CD4-positive, alpha-beta memory T cell (primary cell): ENCODE measurements at places on chromosomes 6 and 20. TPM values are rescaled to one million over a fixed set of nuclear protein-coding genes. Genes with fewer than 3 reads are reported as not detected.

DNA sequence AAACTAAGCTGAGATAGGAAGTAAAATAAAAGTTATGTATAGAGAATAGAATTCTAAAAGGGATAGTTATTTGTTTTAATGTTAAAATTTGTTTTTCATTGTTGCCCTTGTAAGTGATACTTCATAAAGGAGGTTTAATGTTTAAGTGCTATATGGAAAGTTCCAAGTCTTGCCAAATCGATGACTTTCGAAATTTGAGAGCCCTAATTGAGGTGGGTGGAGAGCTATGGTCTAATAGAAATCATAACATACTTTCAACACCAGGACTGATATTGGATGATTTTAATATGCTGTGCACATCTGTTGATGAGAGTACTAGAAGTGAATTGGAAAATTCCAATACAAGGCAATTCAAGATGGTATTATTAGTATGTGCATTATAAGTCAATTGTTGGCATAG is 64.6 kb downstream of the RNF144B start:
- no peak overlapping the region for H3K27ac ChIP-seq
- H3K36me3 ChIP-seq = no peaks in the 10 kb centered on the region
- no peaks in the 10 kb centered on the region for H3K4me1 ChIP-seq
- H3K4me3 ChIP-seq = no peak overlapping the region
- H3K27me3 ChIP-seq = no peaks in the 10 kb centered on the region

DNA sequence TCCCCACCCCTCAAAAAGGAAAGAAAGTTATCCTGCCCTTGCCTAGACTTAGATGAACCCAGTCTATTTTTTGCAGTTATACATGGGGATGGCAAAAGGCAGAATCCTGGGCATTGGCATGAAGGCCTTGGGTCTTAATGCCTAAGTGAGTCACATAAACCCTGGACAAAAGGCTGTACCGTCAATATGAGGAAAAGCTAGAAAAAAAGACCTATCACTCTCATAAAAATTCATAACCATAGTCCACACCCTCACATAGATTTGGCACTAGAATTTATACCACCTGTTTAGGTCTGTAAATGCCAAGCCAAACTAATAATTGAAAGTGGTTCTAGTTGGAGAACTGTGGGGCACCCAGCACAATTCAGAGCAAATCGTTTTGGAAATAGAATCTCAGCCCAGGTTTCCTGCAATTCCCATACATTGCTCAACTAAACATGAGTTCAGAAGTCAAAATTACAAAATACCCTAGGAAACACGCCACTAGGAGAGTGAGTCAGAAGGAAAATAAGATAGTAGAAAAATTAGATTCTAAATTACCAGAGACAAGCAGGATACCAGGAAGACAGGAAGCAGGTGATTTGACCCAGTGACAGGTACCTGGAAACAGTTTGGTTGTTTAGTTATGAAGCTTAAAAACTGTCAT is 70.4 kb upstream of the FUCA2 start:
- no peaks in the 10 kb centered on the region for H3K27me3 ChIP-seq
- H3K36me3 ChIP-seq = no peaks in the 10 kb centered on the region
- no peak for DNase-seq
- H3K4me3 ChIP-seq = no peak overlapping the region
- H3K4me1 ChIP-seq = no peaks in the 10 kb centered on the region

- no peaks in the 10 kb centered on the region for H3K27me3 ChIP-seq
- H3K4me1 ChIP-seq = no peaks in the 10 kb centered on the region
- no peak overlapping the region for H3K4me3 ChIP-seq
- no peaks in the 10 kb centered on the region for H3K36me3 ChIP-seq
- no peak for DNase-seq
These were observed 133.1 kb upstream of the PRDM1 start for GRCh38 chr6:105952772-105953690.

C6orf58 gene
- total RNA-seq = not detected

TRERF1 gene
- total RNA-seq = 28.3 TPM

REM1 gene
- total RNA-seq = not detected

DNA sequence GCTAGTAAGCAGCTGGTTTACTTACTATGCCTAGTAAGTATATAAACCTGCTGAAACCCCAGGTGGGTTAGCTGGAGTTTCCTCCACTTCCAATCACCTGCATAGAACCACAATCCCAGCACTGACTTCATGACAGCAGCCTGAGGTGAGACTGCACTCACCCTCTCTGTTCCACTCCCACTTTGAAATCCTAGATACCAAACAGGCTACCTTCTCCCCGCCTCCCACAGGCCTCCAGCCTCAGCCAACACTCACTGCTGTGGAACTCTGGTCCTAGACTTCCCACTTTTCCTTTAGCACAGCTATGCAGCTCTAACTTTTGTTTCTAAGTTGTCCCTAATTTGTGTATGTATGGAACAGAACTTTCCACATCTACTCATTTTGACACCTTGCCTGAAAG is 149.7 kb upstream of the ARID1B start:
- H3K27me3 ChIP-seq = no peaks in the 10 kb centered on the region
- H3K36me3 ChIP-seq = no peaks in the 10 kb centered on the region
- DNase-seq = no peak
- H3K27ac ChIP-seq = no peak overlapping the region
- no peak overlapping the region for H3K4me3 ChIP-seq

- no peaks in the 10 kb centered on the region for H3K36me3 ChIP-seq
- H3K4me3 ChIP-seq = peak overlapping the region; percentile 63
- peak; percentile 75 for DNase-seq
- H3K4me1 ChIP-seq = peaks cover 12% of the 10 kb centered on the region
- no peaks in the 10 kb centered on the region for H3K27me3 ChIP-seq
These were observed 567 bp upstream of the SLC18B1 start for GRCh38 chr6:132798869-132799538.

- H3K4me1 ChIP-seq = no peaks in the 10 kb centered on the region
- H3K27ac ChIP-seq = no peak overlapping the region
- no peaks in the 10 kb centered on the region for H3K36me3 ChIP-seq
- no peaks in the 10 kb centered on the region for H3K27me3 ChIP-seq
- H3K4me3 ChIP-seq = no peak overlapping the region
These were observed 156.5 kb downstream of the SMOC2 start for GRCh38 chr6:168597471-168597875.

DNA sequence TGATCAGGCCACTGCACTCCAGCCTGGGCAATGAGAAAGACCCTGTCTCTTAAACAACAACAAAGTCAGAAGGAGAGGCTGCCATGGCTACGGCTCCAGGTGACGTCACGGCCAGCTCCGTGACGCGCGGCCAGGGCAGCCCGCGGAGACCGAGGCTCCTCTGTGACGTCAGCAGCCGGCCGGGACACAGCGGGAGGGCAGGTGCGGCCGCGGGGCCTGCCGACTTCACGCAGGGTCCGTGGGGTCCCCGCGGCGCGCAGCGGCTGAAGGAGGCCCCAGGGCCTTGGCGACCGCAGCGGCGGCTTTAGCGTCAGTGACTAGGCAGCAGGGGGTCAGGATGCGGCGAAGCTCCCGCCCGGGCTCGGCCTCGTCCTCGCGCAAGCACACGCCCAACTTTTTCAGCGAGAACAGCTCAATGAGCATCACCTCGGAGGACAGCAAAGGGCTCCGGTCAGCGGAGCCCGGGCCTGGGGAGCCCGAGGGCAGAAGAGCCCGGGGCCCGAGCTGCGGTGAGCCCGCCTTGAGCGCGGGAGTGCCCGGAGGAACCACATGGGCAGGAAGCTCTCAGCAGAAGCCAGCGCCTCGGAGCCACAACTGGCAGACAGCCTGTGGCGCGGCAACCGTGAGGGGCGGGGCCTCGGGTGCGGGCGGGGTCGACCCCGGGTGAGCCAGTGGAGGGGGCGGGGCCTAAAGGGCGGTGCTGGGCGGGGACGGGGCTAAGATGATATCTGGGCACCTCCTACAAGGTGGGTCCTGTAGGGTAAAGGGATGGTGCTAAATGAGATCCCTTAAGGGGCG is at the start of gene SPAG4:
TSS of gene SPAG4 (plus strand) at position 163 of the 798 bp plus-strand sequence. CDS start at position 338, 175 bp downstream.
- peak within 1 kb of the TSS; percentile 36 for H3K4me3 ChIP-seq
- H3K27me3 ChIP-seq = no peaks in the 10 kb centered on the region
- peak; percentile 88 for DNase-seq

BFSP1 gene
- 0.87 TPM for total RNA-seq

LTV1 gene
- 20.8 TPM for total RNA-seq

- H3K36me3 ChIP-seq = no peaks in the 10 kb centered on the region
- no peaks in the 10 kb centered on the region for H3K27me3 ChIP-seq
- no peaks in the 10 kb centered on the region for H3K4me1 ChIP-seq
- no peak for DNase-seq
These were observed 76.8 kb downstream of the TTLL2 start for GRCh38 chr6:167401525-167402194.

DNA sequence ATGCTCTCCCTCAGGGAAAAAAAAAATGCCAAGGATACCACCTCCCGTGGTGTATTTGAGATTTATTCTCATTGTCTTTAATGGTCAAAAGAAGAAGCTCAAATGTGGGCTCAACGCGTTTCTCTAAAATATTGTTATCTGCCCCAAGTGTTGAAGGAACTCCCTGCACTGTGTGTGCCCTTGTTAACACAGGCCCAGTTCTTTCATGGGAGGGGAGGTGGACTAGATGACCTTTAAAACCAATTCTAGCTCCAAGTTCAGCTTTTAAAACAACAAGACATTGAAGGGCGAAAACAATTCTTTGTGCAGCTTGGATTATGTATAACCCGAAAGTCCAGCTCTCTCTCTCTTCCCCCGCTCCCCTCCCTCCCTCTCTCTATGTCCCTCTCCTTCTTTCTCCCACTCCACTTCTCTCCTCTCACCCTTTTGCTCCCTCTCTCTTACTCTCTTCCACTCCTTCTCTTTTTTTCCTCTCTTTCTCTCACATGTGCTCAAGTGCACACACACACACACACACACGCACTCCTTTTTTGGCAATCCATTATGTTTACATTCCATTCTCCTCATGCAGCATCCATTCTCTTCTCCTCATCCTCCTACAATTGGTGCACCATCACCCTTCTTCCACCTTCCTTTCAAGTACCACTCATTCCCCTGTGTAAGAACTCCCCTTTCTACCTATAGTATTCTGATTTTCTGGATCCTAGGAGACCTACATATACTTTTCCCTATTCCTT is 8.5 kb downstream of the HLA-DMB start:
- H3K36me3 ChIP-seq = no peaks in the 10 kb centered on the region
- peaks cover 5% of the 10 kb centered on the region for H3K4me1 ChIP-seq
- no peak overlapping the region for H3K27ac ChIP-seq
- DNase-seq = no peak
- H3K4me3 ChIP-seq = no peak overlapping the region

OPRL1 gene
- 1.1 TPM for total RNA-seq

DNA sequence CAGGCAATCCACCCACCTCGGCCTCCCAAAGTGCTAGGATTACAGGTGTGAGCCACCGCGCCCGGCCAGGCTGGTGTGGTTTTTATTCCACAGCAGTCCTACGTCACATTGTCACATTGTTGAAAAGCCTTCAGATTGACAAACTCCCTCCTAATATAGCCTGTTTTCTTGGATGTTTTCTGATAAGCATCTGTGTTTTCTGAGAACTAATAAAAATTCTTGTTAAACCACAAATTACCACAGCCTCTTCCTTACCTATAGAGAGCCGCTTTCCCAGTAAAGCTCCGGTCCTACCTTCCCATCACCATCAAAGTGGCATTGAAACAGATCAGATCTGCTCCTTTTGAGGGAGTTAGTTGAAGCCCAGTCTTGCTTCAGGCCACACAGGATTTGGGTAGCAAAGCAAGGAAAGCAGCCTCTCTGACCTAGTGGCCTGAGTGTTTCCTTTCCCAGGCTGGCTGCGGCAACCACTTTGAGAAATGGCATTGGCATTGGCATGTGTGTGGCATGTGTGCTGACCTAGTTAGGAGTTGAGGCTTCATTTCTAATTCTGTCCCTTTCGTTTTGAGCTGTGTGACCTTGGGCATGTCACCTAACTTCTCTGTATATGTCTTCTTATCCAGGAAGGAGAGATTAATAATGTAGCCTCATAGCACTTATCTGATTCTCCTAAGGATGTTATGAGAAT is 1.7 kb upstream of the PKIG start:
- no peak overlapping the region for H3K27ac ChIP-seq
- H3K27me3 ChIP-seq = no peaks in the 10 kb centered on the region
- no peaks in the 10 kb centered on the region for H3K4me1 ChIP-seq
- H3K4me3 ChIP-seq = no peak overlapping the region
- no peak for DNase-seq

- no peak overlapping the region for H3K27ac ChIP-seq
- no peak overlapping the region for H3K4me3 ChIP-seq
- no peaks in the 10 kb centered on the region for H3K36me3 ChIP-seq
- H3K4me1 ChIP-seq = no peaks in the 10 kb centered on the region
- H3K27me3 ChIP-seq = peaks cover 6% of the 10 kb centered on the region
- no peak for DNase-seq
These were observed 61.0 kb downstream of the RNF182 start for GRCh38 chr6:13985663-13986325.
